ENCODE measurements at places on chromosomes 1 and 21. TPM values are rescaled to one million over a fixed set of nuclear protein-coding genes. Genes with fewer than 3 reads are reported as not detected.

FAM72C gene
- 1.7 TPM for total RNA-seq

OR10Z1 gene
- total RNA-seq, result not detected

LPGAT1 gene
- total RNA-seq, result 45.2 TPM

DNA sequence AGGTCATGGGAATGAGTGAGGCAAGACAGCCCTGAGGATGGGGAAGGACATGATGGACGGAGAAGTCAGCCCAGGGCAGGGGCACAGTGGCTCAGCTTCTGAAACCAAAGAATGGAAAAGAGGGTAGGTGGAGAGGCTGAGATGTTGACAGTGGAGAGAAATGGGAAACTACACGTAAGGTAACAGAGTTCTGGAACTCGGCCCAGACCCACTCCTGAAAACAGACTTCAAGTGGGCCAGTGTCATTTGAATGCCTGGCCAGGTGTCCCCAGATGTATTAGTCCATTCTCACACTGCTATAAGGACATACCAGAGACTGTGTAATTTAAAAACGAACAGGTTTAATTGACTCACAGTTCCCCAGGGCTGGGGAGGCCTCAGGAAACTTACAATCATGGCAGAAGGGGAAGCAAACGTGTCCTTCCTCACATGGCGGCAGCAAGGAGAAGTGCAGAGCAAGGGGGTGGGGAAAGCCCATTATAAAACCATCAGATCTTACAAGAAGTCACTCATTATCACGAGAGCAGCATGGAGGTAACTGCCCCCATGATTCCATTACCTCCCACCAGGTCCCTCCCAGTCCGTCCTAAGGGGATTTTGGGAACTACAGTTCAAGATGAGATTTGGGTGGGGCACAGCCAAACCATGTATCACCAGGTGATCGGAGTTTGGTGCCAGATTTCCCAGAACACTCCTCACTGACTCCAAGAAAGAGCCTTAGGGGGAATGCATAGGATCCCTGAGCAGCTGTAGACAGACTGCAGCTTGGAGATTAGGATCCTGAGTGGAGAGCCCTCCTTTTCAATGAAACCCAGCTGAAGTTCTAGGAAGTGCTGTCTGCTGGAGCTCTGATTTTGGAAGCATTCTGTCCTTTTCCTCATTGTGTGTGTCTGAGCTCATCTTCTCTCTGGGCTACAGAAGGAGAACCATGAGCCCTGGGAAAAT is 40.3 kb downstream of the FHAD1 start:
- no peak for DNase-seq

DNA sequence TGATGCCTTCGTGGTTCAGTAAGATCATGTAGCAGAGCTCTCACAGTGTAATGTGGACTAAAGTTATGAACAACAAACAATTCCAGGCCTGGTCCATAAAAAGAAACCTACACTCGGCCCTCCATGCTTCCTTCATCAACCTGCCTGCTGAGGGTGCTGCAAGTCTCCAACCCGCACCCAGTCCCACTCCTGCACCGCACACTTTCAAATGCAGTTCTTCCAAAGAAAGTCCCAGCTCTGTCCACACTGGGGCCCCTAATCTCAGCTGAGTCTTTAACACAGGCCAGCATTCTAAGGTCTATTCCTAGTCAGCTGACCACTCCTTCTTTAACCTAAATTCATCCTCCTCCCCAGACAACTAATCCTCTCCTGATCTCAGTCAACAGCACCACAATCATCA is 71.5 kb upstream of the NR5A2 start:
- DNase-seq, result no peak

GRCh38 chr1:26449868-26450267 is 17.7 kb downstream of the DHDDS start:
- DNase-seq, result no peak

Data from HFFc6 (cell line).